Dermis lymphatic vessel endothelial cell (primary cell): ENCODE measurements at places on chromosomes 3 and 15. TPM values are rescaled to one million over a fixed set of nuclear protein-coding genes. Genes with fewer than 3 reads are reported as not detected.

Gene VEPH1
- 0.86 and 2.8 TPM in 2 replicates for total RNA-seq

Gene CORO2B
- 0.69 and 0.98 TPM in 2 replicates for total RNA-seq

Gene AGBL1
- not detected in 2 replicates for total RNA-seq

Gene SLC6A20
- not detected in 2 replicates for total RNA-seq
